ENCODE measurements at places on chromosomes 3 and 15. TPM values are rescaled to one million over a fixed set of nuclear protein-coding genes. Genes with fewer than 3 reads are reported as not detected.
A peak's percentile ranks its signal among the peaks of the same experiment; 100 is the strongest.

The SAMD7 gene
- not detected for polyA plus RNA-seq

- peaks cover 8% of the 10 kb centered on the region for H3K4me1 ChIP-seq
- no peak overlapping the region for H3K27ac ChIP-seq
- peaks cover 40% of the 10 kb centered on the region for H3K36me3 ChIP-seq
- no peak for DNase-seq
- H3K4me3 ChIP-seq = no peak overlapping the region
- no peaks in the 10 kb centered on the region for H3K27me3 ChIP-seq
These were observed 34.4 kb upstream of the MYO5C start for GRCh38 chr15:52329987-52330386.

DNA sequence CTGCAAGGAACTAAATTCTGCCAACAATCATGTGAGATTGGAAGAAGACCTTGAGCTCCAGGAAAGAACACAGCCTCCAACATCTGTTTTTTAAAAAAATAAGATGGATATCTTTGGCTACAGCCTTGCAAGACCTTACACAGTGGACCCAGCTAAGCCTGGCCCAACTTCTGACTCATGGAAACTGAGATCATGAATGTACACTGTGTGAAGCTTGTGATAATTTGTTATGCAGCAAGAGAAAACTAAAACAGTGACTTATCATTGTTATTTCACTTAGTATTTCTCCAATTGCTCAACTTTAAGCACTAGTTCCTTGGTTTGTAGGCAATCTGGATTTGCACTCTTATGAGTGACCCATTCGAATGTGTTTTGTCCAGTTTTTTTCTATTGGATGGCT lies 29.3 kb downstream of the SHQ1 start:
- no peak for DNase-seq
- H3K36me3 ChIP-seq = peaks cover 10% of the 10 kb centered on the region
- peaks cover 12% of the 10 kb centered on the region for H3K4me1 ChIP-seq
- no peak overlapping the region for H3K27ac ChIP-seq

DNA sequence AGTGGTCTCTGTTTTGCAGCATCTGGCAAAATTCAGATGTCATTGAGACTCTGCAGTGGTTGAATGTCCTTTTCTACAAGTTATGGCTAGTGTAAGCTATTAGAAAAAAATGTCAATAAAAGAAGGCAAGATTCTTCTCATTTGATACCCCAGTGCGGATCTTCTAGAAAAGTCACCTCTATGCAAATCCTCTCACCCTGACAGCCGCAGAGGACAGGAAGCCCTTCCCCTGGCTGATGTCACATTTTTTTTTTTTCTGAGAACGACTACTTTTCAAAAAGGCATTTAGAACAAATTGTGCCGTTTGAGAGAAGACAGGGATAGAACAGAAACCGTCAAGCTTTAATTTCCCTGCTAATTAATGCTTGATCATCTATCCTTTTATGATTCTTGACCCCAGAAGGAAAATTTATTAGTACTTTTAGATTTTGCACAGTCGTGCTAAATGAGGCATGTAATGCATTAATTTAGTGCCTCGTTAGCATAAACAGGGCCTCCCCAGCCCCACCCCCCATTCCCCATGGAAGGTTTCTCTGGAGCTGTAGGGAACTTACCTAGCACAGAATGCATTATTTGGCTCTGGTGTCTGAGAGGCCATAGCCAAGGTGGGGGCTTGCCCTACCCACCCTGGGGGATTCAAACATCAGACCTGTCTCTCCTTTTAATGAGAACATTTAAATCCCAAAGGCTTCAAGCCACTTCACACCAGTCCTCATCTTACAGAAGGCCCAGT lies 183.8 kb downstream of the OPA1 start:
- peaks cover 4% of the 10 kb centered on the region for H3K36me3 ChIP-seq
- H3K4me1 ChIP-seq = no peaks in the 10 kb centered on the region
- H3K27me3 ChIP-seq = peaks cover 48% of the 10 kb centered on the region
- H3K4me3 ChIP-seq = no peak overlapping the region
- peak; percentile 13 for DNase-seq

- DNase-seq = no peak
- no peak overlapping the region for H3K27ac ChIP-seq
- H3K4me3 ChIP-seq = no peak overlapping the region
These were observed 29.7 kb downstream of the EPHB1 start for GRCh38 chr3:134824791-134825190.

GRCh38 chr15:46127361-46127874 lies 492.6 kb downstream of the SQOR start:
- H3K4me3 ChIP-seq = no peak overlapping the region
- DNase-seq = no peak
- H3K4me1 ChIP-seq = no peaks in the 10 kb centered on the region
- no peaks in the 10 kb centered on the region for H3K36me3 ChIP-seq

DNA sequence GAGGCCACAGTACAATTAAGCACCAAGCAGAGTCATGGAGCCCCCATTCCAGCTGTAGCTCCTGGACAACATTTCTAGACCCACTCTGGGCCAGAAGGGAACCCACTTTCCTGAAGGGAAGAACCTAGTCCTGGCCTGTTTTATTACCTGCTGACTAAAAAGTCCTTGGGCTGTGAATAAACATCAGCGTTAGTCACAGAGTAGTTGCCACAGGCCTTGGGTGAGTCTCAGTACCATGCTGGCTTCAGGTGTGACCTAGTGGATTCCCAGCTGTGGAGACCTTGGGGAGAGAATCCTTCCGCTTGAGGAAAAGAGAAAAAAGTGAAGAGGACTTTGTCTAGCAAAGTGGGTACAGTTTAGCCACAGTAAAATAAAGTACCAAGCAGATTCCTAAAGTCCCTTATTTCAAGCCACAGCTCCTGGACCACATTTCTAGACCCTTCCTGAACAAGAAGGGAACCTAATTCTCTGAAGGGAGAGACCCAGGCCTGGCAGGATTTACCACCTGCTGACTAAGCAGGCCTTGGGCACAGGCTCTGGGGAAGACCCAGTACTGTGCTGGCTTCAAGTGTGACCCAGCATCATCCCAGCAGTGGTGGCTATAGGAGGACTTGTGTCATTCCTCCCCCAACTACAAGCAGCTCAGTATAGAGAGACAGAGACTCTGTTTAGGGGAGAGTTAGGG lies 118.3 kb upstream of the KCNH8 start:
- no peaks in the 10 kb centered on the region for H3K36me3 ChIP-seq
- peaks cover 8% of the 10 kb centered on the region for H3K27me3 ChIP-seq
- no peak for DNase-seq
- no peaks in the 10 kb centered on the region for H3K4me1 ChIP-seq

- peaks cover 5% of the 10 kb centered on the region for H3K27me3 ChIP-seq
- no peak overlapping the region for H3K4me3 ChIP-seq
- H3K4me1 ChIP-seq = no peaks in the 10 kb centered on the region
- DNase-seq = no peak
These were observed 81.4 kb upstream of the CRBN start for GRCh38 chr3:3260870-3261269.

- DNase-seq = no peak
- H3K4me1 ChIP-seq = peaks cover 93% of the 10 kb centered on the region
- H3K36me3 ChIP-seq = no peaks in the 10 kb centered on the region
- H3K27me3 ChIP-seq = no peaks in the 10 kb centered on the region
These were observed 12.5 kb downstream of the TEX264 start for GRCh38 chr3:51683566-51683965.

DNA sequence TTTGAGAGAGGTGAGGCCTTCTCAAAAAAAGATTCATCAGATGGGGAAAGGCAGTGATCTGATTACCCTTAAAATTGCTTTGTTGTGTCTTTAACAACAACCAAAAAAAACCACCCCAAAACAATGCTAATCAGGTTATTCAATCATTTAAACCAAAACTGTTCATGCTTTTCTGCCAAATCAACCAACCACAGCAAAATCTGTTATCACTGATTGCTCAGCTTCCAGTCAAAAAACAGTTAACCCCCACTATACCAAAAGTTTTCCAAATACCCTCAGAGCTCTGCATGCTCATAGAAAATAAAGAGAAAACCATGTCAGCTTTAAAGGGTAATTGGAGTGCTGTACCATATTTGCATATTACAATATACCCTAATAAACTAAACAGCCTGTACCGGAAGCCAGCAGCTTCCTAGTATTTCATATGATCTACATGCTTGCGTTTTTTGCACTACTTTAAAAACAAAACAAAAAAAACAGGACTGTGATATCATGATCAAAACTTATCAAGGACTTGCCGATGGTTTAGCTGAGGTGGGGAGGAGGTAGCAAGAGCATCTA lies 22.8 kb downstream of the SATB1 start:
- peaks cover 26% of the 10 kb centered on the region for H3K4me1 ChIP-seq
- peaks cover 5% of the 10 kb centered on the region for H3K36me3 ChIP-seq

- no peak overlapping the region for H3K4me3 ChIP-seq
- no peaks in the 10 kb centered on the region for H3K36me3 ChIP-seq
- H3K4me1 ChIP-seq = peaks cover 4% of the 10 kb centered on the region
- H3K27me3 ChIP-seq = no peaks in the 10 kb centered on the region
- DNase-seq = peak; percentile 25
These were observed 31.7 kb upstream of the MNS1 start for GRCh38 chr15:56496635-56497034.

- no peak for DNase-seq
- H3K4me3 ChIP-seq = no peak overlapping the region
- peak overlapping the region; percentile 39 for H3K27ac ChIP-seq
- H3K27me3 ChIP-seq = peaks cover 55% of the 10 kb centered on the region
- peaks cover 17% of the 10 kb centered on the region for H3K4me1 ChIP-seq
These were observed 19.5 kb downstream of the PTH1R start for GRCh38 chr3:46897031-46897430.

GRCh38 chr3:154123906-154124305 lies 2.7 kb downstream of the ARHGEF26 start:
- H3K36me3 ChIP-seq = no peaks in the 10 kb centered on the region
- no peak overlapping the region for H3K27ac ChIP-seq
- no peak overlapping the region for H3K4me3 ChIP-seq
- peaks cover 11% of the 10 kb centered on the region for H3K4me1 ChIP-seq
- DNase-seq = no peak

- H3K27ac ChIP-seq = peak overlapping the region; percentile 99
- no peaks in the 10 kb centered on the region for H3K27me3 ChIP-seq
- H3K36me3 ChIP-seq = peaks cover 14% of the 10 kb centered on the region
- DNase-seq = no peak
- H3K4me3 ChIP-seq = peak overlapping the region; percentile 72
These were observed 21.8 kb downstream of the CCDC32 start for GRCh38 chr15:40543082-40543481.

GRCh38 chr3:143901105-143901504 lies 52.8 kb upstream of the SLC9A9 start:
- peaks cover 16% of the 10 kb centered on the region for H3K4me1 ChIP-seq
- H3K4me3 ChIP-seq = no peak overlapping the region
- H3K36me3 ChIP-seq = no peaks in the 10 kb centered on the region
- no peak for DNase-seq
- H3K27me3 ChIP-seq = no peaks in the 10 kb centered on the region

DNA sequence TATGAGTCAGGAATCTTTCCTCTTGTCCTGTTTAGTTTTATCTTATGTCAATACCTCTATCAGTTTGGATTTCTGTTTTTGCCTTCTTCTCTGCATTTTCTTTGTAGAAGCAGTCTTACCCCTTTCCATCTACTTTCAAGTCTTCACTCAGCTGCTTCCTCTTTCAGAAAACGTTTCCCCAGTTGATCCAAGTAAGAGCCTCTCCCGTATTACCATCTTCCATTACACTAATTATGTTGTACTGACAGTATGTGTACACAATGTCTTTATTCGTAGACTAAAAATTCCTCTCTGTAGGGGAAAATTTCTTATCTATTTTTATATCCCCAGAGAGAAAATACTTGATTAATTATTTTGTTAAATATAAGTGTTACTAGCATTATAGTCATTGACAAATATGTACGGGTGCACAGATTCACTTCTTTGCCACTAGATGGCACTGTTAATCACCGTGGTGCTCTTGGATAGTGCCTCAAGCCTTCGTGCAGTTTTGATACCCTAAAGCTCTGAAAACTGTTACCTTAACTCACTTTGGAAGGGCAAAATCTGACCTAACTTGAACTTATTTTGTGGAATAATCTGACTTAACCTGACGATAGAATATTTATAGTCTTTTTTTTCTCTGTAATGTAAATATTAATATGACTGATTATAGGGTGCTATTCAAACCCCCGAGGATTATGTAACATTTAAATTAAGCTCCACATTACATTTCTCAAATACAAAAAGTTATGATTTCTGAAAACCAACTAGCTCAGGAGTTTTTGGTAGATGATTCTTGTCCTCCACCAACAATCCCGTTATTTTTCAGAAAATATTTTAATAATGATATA lies 74.2 kb upstream of the POU1F1 start:
- no peak overlapping the region for H3K4me3 ChIP-seq
- H3K27me3 ChIP-seq = peaks cover 6% of the 10 kb centered on the region
- H3K27ac ChIP-seq = no peak overlapping the region

- H3K27ac ChIP-seq = no peak overlapping the region
- no peak overlapping the region for H3K4me3 ChIP-seq
- DNase-seq = no peak
- H3K27me3 ChIP-seq = no peaks in the 10 kb centered on the region
- H3K36me3 ChIP-seq = peaks cover 34% of the 10 kb centered on the region
These were observed 29.7 kb upstream of the SHC4 start for GRCh38 chr15:48993380-48993779.

The ACP3 gene
- polyA plus RNA-seq = not detected
